ENCODE measurements at places on chromosomes 3 and 15.
A peak's percentile ranks its signal among the peaks of the same experiment; 100 is the strongest.

DNA sequence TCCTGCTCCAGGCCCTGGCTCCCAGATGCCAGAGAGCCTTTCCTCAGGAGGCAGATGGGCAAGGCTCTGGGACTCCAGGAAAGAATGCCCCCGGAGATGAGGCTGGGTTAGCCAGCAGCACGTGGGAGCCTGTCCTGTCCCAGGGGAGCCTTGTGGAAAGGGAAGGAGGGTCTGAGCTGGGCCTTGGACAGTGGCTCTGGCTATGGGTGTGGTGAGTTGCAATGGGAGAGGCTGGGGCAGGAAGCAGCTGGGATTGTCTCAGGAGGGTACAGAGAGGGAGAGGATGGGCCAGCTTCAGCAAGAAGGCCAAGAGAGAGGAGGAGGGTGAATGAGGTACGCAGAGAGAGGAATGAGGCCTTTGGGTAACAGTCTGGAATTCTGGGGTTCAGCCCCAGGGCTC is 17.4 kb upstream of the CACNA2D2 start:
- DNase-seq = no peak

DNA sequence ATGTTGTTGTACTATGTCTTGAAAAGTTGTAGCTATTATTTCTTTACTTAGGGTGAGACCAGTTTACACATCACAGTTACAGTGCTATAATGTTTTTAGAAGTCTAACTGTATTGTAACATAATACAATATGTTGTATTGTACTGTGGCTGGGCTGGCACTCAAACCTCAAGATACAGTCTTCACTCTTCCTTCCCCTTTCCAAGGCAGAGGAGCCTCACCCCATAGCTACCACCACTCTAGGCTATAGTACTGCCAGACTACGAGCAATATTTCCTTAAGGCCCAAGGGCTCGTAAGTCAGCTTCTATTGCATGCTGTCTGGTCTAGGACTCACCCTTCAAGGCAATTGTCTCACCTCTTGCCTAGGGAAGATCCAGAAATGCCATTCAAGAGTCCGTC is 597.7 kb downstream of the OTOL1 start:
- DNase-seq = no peak

- no peak for DNase-seq
These were observed 177.5 kb downstream of the EPHA6 start for GRCh38 chr3:96991800-96992365.

GRCh38 chr3:136075218-136075808 is 109.8 kb downstream of the PPP2R3A start:
- peak; percentile 61 for DNase-seq

DNA sequence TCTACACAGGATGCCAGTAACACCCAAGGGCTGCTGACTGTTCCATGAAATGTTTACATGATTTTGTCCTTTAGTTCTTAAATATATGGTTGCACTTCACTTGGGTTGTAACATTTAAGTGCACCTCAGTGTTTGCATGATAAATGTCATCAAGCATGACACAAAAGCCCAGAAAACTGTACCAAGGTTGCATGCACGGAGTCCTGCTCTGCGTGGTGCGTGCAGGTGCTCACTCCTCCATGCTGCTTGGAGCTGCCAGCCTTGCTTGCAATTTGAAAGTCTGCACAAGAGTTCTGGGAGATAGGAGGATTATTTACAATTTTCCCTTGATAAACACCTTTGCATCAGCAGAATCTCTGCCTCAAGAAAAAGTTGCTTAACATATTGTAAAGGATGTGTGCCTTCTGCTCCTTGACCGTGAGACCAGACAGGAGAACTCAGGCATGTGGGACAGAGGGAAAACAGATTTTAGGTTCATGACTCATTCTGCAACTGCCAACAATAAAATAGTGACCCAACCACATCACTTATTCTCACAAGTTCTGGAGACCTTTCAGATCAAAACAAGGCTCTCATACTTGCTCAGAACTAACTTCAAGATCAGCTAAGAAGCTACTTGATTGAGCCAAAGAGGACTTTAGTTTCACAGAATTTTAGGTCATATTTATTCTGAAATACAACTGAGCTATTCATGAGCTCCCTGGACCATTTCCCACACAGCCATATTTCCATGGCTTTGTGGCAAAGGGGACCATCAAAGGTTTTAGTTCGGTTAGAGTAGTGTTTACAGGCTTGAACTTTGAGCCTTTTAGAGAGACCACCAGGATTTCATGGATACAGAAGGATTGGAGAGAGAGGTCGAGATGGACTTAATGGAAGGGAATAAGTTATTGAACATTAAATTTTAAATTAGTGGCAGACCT is 128.4 kb upstream of the ZBED2 start:
- DNase-seq = no peak

DNA sequence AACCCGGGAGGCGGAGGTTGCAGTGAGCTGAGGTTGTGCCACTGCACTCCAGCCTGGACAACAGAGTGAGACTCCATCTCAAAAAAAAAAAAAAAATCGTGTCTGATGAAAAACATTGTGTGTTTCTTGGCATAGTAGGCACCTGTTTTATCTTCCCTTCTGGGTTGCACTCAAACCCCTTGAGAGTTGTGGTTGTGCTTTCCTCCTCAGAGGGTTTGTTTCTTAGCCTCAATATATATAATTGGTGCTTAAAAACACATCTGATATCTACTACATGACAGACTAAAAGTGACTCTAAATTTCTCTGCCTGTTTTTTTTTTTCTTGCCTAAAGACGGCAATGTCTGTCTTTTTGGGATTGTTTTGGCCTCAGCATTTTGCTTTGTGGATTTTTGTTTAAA is 7.6 kb downstream of the NR1D2 start:
- no peak for DNase-seq

DNA sequence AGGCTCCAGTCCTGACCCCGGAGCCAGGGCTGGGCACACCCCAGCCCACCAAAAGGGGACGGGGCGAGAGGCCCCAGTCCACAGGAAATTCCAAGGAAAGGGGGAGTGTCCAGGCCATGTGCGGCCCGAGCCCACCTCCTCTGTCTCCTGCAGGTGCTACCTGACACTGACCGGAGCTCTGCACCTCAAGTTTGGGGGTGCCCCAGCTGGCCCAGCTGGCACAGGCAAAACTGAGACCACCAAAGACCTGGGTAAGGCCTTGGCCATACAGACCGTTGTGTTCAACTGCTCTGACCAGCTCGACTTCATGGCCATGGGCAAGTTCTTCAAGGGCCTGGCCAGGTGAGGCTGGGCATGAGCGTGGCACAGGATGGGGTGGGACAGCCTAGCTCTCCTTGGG is 44.9 kb downstream of the DNAH1 start:
- DNase-seq = no peak

- peak; percentile 55 for DNase-seq
These were observed 1031.7 kb upstream of the CFAP20DC start for GRCh38 chr3:60081381-60082095.

GRCh38 chr15:77454951-77455350 is 34.3 kb downstream of the HMG20A start:
- DNase-seq = no peak

- DNase-seq = no peak
These were observed 40.9 kb downstream of the APH1B start for GRCh38 chr15:63318344-63318743.

- no peak for DNase-seq
These were observed 12.4 kb upstream of the GREM1 start for GRCh38 chr15:32705446-32705845.

DNA sequence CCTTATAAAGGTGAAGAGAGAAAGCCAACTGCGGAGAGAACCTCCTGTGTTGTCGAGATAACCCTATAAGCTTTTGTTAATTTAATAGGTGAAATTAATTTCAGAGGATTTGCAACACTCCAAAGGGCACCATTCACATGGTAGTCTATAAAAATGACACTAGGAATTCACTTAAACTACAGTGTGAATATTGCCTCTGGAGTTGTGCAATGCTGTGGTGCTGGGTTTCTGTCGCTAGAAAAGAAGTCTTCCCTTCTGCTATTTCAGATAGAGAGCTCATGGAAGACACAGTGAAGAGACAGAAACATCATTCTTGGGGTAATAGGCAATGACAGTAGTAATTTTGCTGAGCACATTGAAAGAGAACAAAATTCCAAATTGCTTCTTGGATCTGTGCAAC is 28.8 kb upstream of the PROK2 start:
- DNase-seq = no peak

GRCh38 chr3:59995563-59995962 is 945.7 kb upstream of the CFAP20DC start:
- no peak for DNase-seq

- DNase-seq = peak; percentile 54
These were observed 386 bp downstream of the SQOR start for GRCh38 chr15:45635191-45635638.

- DNase-seq = no peak
These were observed 55.4 kb downstream of the OCA2 start for GRCh38 chr15:28043691-28044091.

DNA sequence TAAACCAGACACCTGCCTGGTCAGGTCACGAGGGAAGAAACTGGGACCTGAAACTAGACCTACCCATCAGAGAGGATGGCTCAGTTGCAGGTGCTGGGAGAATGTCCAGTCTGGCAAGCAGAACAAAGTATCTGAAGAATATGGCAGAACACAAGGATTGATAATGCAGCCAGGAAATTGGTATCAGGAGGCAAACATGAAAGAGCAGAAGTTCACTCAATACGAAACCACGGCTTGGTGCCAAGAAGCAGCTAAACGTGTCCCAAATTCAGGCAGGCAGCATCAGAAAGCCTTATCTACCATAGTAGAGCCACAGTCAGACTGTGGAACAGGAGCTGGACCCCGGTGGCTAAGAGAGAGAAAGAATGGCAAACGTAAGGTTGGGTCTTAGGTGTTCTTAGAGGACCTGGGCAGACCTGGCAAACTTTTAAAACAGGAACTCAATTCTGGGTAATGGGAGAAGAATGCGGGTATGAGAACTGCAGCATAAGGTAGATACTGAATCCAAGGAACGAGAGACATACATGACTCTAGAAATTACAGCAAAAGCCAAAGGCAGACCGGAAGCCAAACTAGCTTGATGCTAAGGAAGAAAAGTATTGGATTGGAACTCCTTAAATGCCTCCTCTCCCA is 169.0 kb upstream of the NECTIN3 start:
- DNase-seq = no peak

GRCh38 chr3:193564012-193564411 is 9.3 kb upstream of the ATP13A4 start:
- no peak for DNase-seq

DNA sequence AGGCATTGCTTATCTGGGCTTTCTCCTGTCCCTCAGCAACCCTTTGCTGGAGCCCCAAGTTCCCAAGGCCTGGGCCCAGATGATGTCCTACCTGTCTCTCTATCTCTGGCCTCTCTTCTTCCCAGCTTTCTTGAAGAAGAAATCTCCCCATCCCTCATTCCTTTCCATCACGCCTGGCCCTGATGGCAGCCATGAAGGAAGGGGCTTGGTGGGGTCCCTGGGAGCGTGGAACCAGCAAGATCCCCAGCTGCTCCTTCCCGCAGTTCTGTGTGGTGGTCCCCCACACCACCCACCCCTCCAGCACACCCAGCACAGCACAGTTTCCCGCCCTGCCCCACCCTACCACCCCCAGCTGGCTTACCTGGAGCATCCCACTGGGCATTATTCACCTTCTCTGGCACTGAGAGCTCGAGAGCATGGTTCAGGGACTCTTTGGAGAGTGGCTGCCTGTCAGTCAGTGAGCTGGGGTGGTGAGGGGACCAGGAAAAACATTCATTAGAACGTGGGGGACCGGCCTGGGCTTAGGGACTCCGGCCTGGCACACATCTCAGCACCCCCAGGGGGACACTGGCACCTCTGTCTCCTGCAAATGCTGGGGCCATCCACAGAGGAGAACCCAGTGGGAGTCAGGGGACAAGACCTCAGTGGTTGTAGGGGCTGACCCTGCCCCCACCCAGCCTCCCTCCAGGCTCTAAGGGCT is 26.6 kb downstream of the ACSBG1 start:
- no peak for DNase-seq

GRCh38 chr3:174122411-174122810 is 724.9 kb downstream of the NLGN1 start:
- DNase-seq = no peak

GRCh38 chr15:56794165-56794552 is 60.9 kb upstream of the ZNF280D start:
- DNase-seq = no peak

DNA sequence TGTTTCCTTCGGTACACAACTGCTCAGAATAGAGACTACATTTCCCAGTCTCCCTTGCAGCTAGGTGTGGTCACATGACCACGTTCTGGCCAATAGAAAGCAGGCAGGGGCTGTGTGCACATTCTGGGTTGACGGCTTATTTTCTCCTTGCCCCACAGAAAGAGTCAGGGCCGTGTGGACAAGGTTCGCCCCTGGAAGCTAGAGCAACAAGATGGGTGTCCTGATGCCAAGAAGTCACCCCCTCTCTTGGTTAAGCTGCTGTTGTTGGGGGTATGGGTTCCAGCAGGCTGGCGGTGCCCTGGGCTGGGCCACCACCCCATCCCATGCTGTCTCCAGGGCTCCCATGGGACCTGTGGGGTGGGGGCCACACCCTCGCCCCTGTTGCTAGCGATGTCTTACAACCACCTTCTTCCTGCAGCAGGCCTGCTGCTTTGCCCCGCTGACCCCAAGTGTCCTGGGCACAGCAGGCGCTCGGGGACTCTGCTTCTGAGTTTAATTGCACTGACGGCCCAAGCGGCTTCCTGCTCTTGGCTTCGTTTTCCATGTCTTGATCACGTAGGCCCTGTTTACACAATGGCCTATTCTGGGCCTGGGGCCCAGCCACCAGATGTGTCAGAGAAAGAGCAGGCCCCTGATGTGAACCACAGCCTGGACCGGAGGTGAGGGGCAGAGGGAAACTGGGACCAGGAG is 24.9 kb downstream of the ABTB1 start:
- peak; percentile 40 for DNase-seq

GRCh38 chr3:54215521-54215920 is 93.2 kb downstream of the CACNA2D3 start:
- DNase-seq = no peak

DNA sequence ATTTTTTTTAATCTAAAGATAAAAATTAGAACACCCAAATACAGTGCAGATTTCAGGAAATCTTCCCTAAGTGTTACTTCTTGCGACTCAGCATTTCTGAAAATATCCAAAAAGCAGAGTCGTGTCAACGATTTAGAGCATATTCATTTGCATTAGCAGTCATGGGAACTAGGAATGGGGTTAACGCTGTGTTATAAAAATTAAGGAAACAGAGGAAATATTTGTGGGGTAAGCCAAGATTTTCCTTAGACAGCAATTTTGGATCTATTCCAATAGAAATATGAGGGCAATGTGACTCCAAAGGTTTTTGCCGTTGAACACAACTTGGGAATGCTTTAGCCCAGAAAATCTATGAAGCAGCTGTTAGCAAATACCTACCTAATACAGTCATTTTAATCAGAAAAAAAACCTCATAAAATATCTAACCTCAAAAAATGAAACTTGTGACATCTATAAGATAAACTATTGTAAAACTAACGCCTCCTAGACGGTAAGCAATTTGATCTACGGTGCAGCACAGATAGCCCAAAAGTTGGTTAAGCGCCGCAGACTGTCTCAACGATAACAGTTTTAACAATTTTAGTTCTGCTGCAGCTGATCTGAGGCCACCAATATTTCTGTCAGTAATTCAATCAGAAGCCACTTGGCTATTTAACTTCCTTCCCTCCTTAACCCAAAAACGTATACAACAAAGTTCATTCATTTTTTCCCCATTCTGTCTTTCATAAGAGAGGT is 5.8 kb upstream of the ATP11B start:
- no peak for DNase-seq
